ENCODE measurements at places on chromosomes 11 and 22. TPM values are rescaled to one million over a fixed set of nuclear protein-coding genes. Genes with fewer than 3 reads are reported as not detected.

Gene JAML
- total RNA-seq, result 35.9 TPM

Gene KCNQ1
- total RNA-seq, result 4.5 TPM

Gene RIBC2
- not detected for total RNA-seq

Gene HBB
- total RNA-seq, result 160 TPM

- no peak for DNase-seq
Measured at GRCh38 chr22:43329061-43329460, 14.1 kb downstream of the SCUBE1 start.

GRCh38 chr11:69866648-69867047 lies 47.4 kb upstream of the FGF3 start:
- DNase-seq, result no peak

DNA sequence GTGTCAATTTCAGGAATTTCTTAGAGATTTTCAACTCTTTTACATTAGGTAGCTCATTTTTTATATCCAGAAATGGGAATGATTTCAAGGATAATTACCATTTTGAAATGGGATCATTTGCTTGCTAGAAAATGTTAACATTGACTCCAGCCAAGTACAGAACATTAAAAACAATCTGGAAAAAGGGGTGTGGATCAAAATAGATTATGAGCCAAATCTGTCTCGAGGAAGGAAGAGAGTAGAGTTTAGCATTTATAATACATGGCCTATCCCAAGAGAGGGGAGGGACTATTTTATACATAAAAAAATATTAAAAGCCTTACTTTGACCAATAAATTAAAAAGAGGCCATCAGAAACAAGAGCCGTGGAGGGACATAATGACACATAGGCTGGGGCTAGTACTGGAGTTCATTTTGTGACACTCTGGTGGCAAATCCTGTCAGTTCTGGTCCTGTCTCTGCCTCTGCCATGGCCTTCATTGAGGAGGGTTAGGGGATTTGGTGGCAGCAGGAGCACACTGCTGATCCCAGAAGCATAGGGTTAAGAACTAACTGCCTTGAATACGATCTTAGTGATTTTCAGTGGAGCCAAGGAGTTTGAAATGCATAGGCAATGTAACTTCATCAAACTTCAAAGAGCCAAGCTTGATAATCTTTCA lies 20.4 kb downstream of the PPP6R3 start:
- DNase-seq, result no peak

GRCh38 chr22:36331306-36331911 lies 56.4 kb downstream of the MYH9 start:
- no peak for DNase-seq
